DMS53 (cell line): ENCODE measurements at places on chromosomes 5 and 9.

DNA sequence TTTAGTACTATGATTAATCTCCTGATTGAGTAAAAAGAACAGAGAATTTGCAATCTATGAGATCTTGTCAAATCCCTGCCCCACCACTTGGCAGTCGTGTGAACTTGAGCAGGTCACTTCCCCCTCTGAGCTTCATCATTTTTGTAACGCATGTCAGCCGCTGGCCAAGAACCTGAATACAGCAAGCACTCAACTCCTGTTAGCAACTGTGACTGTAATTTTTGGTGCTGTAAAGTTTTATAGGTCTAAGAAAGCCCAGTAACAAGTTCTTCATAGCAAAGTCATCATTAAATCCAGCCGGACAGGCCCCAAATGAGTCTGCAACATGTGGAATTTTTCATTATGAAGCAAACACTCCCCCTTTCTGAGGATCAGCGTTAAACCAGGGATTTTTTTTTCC is 49.4 kb downstream of the DRD1 start:
- no peak for DNase-seq

GRCh38 chr5:118440496-118440895 is 547.9 kb downstream of the DTWD2 start:
- no peak for DNase-seq

DNA sequence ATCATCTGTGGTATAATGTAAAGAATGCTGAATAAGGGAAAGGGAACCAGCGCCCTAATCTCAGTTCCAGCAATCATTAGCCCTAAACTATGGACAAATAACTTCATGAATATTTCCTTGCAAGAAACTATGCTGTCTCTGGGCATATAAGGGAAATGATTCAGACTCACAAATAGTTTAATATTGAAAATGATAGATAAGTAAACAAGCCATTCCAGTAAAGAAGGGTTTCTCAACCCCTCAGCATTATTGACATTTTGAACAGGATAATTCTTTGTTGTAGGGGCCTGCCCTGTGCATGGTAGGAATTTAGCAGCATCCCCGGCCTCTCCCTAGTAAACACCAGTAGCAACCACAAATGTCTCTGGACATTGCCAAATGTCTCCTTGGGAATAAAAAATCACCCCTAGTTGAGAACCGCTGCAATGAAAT is 23.8 kb downstream of the C5 start:
- DNase-seq = no peak

DNA sequence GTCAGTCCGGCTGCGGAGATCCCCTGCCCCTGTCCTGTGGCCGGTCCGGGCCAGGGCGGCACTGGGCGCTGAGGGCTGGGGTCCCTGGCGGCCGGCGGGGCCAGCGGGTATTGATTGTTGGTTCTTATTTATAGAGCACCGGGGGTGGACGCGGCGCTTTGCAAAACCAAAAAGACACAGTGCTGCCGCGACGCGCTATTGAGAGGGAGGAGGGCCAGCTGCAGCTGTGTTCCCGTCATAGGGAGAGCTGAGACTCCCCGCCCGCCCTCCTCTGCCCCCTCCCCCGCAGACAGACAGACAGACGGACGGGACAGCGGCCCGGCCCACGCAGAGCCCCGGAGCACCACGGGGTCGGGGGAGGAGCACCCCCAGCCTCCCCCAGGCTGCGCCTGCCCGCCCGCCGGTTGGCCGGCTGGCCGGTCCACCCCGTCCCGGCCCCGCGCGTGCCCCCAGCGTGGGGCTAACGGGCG is 2.5 kb downstream of the LRRC26 start:
- DNase-seq = peak; percentile 78

DNA sequence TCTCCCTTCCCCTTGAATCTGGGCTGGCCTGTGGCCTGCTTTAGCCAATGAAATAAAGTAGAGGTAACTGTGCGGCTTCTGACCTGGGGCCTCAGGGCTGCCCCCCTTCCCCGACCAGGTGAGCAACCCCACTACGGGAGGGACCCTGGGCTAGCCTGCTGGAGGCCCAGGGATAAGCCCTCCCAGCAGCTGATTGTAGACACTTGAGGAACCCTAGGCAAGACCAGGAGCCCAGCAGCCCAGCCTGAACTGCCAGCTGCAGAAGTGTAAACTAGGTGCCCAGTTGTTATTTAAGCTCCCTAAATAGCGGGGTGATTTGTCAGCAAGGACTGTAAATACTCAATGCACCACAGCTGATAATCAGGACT is 41.3 kb downstream of the RAPGEF1 start:
- peak; percentile 37 for DNase-seq

GRCh38 chr5:172640822-172641358 is at the start of gene NEURL1B:
Gene NEURL1B (plus strand): TSS chr5:172641263. CDS start chr5:172641407, 144 bp downstream.
- DNase-seq = peak; percentile 93

- peak; percentile 60 for DNase-seq
These were observed 502.5 kb upstream of the ARRDC3 start for GRCh38 chr5:91885291-91886265.

DNA sequence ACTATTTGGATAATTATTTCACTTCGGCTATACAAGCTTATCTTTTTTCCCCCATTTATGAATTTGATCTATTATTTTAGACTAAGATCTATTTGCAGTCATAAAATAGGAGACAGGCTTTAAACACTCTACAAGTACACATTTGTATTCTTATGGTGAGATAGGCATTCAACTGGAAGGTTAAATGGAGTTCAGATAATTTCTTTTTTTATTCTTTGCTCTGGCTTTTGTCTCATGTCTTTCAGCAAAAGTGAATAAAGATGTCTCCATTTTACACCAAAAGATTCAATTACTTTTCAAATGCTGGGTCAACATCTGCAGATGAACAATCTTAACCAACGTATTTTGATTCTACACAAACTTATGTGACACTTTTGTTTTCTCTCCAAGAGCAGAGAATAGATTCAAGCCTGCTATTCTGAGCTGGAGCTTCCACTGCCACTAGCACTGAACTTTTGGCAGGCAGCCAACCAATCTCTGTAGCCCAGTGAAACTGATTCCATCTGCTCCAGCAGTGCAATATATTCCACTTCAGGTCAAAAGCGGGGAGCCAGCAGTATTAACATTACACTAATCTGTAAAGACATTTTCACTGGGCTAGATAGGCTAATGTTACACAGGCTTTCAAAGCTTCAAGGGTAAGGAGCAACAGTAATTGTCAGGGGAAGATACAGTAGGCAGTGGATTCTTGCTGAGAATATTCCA is 452.0 kb upstream of the ZNF608 start:
- DNase-seq = peak; percentile 80

- DNase-seq = peak; percentile 72
These were observed 20.5 kb downstream of the EQTN start for GRCh38 chr9:27276193-27277030.

DNA sequence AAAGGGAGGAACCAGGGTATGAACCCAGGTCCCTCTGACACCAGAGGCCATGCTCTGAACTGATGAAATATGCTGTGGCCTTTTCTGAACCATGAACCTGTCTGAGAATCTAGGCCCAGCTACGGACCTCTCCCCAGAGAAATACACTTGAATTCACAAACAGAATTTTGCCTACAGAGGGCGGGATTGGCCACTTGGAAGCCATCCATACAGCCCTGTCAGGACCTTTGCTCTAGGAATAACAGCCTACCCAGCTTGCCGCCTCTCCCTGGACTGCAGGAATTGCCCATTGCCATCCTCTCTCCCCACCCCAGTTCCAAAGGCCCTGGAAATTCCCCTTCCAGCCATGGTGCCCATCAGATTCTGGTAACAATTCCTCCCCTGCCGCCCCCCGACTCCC is 26.6 kb downstream of the MORN5 start:
- DNase-seq = no peak

DNA sequence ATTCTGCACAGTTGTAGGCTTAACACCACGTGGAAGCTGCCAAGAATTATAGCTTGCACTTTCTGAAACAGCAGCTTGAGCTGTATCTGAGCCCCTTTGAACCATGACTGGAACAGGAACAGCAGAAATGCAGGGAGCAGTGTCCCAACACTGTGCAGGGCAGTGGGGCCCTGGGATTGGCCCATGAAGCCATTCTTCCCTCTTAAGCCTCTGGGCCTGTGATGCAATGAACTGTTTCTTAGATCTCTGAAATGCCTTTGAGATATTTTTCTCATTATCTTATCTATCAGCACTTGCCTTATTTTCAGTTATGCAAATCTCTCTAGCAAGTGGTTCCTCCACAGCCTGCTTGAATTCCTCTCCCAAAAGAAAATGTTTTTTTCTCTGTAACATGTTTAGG is 87.0 kb upstream of the MTAP start:
- DNase-seq = no peak
